ENCODE measurements at places on chromosomes 1 and 21. TPM values are rescaled to one million over a fixed set of nuclear protein-coding genes. Genes with fewer than 3 reads are reported as not detected.

Gene SLAMF9
- not detected for total RNA-seq

Gene KCND3
- total RNA-seq: 0.09 TPM

Gene CDC42
- total RNA-seq: 253 TPM

Gene PBX1
- total RNA-seq: 95.6 TPM

Gene ARTN
- not detected for total RNA-seq

Gene DISP1
- total RNA-seq: 6.4 TPM

Gene ACTN2
- 0.18 TPM for total RNA-seq

Gene KRTAP13-2
- total RNA-seq: not detected

Gene CRYAA
- total RNA-seq: not detected

Gene GUCA2B
- not detected for total RNA-seq

Gene IGSF21
- not detected for total RNA-seq

Gene DCST2
- total RNA-seq: not detected

Gene SMCP
- total RNA-seq: not detected

Gene ATP1A2
- 0.27 TPM for total RNA-seq

Data from fibroblast of the aortic adventitia (primary cell).